ENCODE measurements at places on chromosomes 7 and 10.

GRCh38 chr7:107080533-107080932 lies 36.0 kb downstream of the PRKAR2B start:
- peak; percentile 45 for DNase-seq

DNA sequence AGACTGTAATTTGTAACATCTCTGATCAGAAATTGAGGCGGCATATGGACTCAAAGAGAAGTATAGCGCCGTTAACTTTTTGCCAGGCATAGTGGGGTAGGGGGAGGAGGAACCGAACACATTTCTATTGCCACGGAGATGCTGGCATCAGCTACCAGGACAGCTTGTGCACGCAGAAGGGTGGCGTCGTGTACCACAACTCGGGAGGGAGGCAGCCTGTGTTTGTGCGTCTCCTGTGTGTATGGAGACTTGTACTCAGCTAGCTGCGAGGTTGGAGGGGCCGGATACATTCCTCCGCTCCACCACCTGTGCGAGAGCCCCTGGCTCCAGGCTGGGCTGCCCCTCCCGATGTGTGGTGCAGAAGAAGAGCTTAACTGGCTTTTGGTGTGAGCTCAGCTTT lies 634.8 kb downstream of the TYW1 start:
- DNase-seq: no peak

GRCh38 chr7:12257582-12257981 lies 46.5 kb downstream of the TMEM106B start:
- peak; percentile 16 for DNase-seq

GRCh38 chr10:33781606-33782395 lies 447.3 kb upstream of the NRP1 start:
- DNase-seq: no peak

- peak; percentile 69 for DNase-seq
These were observed 33.7 kb downstream of the SCRN1 start for GRCh38 chr7:29955799-29956486.

DNA sequence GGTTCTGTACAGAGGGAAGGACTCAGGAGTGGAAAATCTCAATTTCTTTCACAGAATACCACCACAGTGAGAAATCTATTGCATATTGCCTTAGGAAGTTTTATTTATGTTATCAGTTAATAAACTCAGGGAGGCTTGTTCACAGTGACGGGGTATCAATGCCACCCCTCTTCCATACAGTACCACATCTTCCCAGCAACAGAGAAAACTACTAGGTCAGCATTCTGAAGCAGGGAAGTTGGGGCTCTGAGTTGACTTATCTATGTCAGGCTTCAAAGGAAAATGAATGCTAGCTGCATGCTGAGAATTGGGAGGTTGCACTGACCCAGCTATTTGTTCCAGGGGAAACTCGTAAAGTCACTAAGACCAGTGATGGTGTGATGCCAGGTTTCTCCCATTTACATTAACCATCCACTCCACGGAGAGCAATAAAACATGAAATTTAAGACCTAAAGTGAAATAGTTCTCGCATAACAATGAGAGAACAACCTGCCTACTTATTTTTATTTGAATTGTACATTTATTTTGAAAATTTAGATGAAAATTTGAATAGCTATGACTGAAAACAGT lies 266.7 kb downstream of the RNLS start:
- no peak for DNase-seq

GRCh38 chr7:47614450-47614849 lies 32.5 kb upstream of the TNS3 start:
- DNase-seq: no peak

DNA sequence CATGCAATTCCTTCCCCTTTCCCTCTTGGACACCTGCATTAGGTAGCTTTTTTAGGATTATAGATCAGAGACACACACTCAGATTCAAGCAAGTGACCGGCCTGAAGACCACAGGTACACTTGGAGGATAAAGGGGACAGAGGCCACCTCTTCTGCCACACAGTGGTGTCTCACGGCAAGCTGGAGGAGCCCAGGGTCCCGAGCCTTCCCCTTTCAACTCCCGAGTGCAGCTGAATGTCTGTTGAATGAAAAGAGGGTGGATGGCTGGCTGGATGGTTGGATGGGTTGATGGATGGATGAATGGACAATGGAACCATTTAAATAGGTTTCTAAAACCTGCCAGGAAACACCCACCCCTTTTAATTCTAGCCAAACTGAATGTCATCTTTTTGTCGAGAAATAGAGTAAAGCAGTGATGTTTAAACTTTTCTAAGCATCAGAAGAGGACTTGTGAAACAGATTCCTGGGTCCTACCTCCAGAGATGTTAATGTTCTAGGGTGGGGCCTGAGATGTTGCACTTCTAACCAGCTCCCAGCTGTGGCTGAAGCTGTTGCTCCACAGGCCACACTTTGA lies 49.2 kb upstream of the ZMIZ1 start:
- no peak for DNase-seq

DNA sequence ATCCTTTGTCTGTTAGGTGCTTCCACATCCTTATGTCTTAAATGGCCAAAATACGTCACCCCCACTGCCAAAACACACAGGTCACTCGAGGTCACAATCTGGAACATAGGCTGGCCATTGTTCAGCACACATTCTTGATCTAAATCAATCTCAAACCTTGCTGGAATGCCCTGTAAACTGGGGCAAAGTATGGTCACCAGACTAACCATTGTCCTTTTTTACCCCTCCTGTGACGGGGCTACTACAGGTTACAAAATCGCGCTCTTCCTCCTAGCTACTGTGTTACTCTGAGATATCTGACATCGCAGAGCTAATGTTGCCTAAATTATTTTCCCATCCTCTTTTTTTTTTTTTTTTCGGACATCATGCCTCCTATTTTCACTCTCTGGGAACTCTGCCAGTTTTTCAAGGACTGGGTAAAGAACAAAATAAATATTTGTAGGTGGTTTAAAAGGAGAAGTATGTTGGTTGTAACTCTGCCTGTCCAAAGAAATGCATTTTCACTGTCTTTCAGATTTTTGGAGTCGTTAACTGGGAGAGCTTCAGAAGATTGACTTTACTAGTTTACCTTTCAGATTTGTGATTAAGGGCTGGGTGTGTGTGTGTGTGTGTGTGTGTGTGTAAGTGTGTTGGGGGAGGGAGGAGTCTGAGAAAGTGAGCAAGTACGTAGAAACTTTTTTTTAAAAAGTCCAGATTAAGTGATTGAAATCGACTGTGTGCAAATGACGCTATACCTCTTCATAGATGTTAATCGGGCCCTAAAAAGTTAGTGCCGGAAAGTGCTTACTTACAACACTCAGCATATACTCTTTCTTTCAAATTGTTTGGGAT lies 942 bp upstream of the KIAA1217 start:
- no peak for DNase-seq
